T1000 (cell line): ENCODE measurements at places on chromosomes 2 and 18.

GRCh38 chr2:19883971-19884720, 17.6 kb downstream of the TTC32 start:
- no peak for DNase-seq

DNA sequence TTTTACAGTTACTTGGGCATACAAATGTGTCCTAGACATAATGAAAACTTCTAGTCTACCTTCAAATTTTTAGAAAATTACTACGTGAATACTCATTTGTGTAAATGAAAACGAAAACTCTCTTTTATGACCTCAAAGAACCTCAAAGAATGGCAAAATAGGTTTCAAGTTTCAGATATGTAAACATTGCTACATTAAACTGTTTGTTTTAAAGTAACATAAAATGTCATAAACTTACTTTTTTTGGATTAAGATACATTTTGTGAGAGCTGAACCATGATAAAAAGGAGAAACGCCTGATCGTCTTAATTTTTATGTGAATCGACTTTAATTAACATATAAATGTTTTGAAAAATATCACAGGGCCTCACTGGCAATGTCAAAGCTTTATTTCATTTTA, 91.4 kb downstream of the PPP1R1C start:
- DNase-seq = no peak

- DNase-seq = no peak
These were observed 3.1 kb upstream of the GMPPA start for GRCh38 chr2:219495531-219496122.

DNA sequence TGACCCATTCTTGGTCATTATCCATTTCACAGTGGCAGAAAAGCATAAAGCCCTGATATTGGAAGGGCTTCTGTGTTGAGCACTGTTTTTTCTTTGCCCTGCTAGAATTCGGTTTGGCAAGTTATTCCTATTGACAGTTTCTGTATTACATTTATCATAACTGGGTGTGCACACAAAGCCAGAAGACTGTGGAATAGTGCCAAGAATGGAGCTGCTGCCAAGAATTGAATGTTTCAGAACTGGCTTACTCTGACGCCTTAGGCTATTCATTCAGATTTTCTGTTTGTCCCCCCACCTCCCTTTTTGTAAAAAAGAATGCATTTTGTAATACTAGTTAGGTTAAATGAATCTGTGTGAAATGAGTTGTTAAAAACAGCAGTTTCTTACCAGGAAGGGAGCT, 12.7 kb downstream of the KDM3A start:
- DNase-seq = no peak

DNA sequence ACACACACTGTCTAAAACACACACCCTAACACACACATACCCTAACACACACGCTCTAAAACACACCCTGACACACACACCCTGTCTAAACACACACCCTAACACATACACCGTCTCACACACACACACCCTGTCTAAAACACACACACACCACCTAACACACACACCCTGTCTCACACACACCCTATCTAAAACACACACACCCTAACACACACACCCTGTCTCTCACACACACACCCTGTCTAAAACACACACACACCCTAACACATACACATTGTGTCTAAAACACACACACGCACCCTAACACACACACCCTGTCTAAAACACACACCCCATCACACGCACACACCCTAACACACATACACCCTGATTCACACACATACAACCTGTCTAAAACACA, 54.1 kb downstream of the HDAC4 start:
- DNase-seq = no peak

- no peak for DNase-seq
These were observed 14.7 kb downstream of the LINC00305 start for GRCh38 chr18:64134044-64134747.

- DNase-seq = peak; percentile 84
These were observed 209.9 kb downstream of the TFCP2L1 start for GRCh38 chr2:121075006-121075551.

DNA sequence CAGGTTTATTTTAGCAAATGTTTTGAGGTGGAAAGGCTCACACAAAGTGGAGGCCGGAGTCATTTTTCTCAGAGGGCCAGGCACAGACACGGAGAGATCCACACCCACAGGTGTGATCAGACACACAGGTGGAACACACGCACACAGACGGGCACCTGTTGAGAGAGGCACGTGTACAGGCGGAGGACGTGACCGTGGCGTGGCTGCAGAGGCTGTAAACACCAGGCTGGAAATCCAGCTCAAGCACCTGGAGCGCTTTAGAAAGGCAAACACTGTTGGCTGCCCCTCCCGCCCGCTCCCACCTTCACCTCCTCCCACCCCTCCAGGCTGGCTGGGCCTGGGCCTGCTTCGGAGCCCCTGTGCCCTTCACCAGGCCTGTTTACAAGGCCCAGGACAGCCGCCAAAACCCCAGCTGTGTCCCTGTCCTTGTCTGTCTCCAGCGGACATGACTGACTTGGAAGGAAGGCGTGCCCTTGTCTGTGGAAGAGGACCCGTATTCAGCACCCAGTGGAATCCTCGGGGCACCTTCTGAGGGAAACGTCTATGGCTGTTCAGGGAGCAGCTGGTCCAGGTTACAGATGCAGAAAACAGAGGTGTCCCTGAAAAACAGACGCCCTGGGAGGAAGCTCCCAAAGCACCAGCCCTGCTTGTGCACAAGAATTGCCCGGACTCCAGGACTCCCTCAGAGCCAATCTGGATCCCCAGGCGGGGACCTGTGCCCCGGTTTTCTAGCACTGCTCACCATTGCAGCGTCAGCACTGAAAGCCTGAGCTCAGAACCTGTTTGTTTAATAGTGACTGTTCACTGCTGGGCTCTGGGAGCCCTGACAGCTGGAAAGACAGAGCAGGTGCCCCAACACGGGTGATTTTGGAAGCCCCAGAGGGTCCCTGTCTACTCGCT, 134.3 kb upstream of the HAAO start:
- no peak for DNase-seq

DNA sequence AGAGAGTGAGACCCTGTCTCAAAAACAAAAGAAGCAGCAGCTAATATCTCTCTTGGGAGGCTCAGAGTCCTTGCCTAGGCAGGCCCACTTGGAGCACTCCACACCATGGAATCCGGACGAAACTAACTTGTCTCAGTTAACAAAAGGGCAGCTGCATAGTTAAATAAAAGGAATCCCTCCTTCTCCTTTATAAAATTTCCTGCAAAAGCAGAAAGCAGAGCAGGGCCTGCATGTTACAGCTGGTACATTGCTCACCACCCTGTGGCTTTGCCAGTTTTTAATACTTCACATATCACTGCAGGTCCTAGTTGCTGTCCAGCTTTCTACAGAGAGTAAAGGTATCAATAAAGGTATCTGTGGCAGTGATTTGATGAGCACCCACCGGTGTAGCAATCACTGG, 93.6 kb downstream of the ASAP2 start:
- DNase-seq = no peak

DNA sequence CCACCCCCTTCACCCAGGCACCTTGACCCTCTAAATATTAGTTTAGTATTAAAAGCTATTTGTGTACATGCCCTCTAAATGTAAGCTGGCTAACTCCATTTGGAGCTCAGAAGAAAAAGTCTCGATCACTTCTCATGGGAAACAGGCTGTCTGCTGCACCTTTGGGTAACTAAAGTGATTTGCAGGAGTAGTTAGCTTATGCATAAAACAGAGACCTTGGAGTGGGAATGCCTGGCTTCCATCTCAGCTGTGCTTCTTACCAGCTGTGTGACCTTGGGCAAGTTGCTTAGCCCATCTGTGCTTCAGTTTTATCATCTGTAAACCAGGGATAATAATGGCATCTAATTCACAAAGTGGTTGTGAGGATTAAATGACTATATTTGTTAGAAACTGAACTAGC, 29.9 kb downstream of the IGFBP2 start:
- DNase-seq = no peak

DNA sequence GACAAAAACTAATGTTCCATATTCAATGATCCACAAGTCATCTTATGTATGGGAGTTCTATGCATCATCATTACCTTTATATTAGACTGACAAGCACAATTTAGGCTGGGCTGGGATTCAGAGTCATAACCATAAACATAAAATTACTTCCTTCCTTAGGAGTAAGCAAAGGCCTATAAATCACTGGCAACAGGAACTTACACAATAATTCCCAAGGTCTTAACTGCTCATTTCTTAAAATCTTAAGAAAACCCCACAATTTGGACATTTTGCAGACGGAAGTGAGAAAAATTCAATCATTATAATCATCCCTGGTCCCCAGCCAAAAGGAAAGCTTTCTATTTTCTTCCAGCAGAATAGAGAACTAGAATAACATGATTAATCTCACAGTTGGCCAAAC, 232.3 kb downstream of the DYM start:
- no peak for DNase-seq

DNA sequence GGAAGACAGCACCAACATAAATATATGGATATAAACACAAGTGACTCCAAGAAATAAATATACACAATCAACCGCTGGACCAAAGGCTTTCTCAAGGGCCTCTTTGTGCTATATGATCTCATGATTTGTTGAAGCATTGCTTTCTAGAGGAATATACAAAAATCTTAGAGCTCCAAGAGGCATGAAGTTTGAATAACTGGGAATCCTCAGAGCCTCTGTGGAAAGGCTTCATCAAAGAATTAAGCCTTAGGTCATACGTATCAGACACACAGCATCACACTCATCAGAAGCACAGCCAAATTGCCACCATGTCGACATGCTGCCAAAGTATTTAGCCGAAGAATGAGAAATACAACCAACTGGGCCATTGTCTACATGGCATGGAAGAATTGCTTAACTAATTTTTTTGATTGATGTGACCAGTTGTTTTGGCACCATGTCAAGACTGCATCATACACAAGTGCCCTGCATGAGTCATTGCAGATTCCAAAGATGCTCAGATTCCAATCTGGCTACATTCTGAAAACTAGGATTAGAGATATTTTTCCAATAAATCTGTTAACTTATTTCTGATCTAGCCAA, 860.6 kb upstream of the ZEB2 start:
- DNase-seq = no peak

DNA sequence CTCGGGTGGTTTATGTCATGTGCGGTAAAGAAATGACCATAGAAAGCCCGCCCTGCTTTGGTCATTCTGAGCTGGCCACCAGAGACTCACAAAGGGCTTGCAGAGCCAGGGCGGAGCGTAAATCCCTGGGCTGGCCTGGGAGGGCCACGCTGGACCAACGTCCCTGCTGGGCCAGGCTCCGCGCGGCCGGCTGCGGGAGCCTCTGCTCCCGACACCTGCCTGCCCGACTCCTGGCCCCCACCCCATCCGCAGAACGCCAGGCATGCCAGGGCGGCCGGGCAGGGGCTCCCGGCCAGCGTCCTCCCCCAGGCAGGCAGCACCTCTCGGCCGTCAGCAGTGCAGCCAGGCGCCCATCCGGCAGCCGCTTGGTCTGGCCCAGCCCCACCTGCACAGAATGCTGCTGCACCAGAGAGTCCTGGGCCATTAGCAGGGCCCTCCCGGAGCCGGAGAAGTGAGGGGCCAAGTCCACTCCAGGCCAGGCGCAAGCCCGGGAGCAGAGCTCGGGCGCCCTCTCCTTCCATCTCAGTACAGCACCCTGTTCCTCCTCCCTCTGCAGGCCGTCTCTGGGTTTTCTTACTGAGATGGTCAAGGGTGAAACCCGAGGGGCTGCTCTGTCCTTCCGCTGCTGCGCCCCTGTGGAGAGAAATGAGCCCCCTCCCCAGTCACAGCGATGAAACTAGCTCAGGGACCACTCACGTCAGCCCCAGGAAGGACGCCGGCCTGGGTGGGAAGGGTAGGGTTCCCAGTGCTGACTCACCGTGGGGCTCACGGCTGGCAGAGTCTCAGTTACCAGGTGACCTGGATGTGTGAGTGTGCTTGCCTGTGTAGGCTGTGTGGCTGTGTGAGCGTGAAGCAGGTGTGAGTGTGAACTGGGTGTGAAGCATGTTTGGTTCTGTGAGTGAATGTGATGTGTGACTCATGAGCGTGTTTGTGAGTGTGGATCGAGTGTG, 83.3 kb downstream of the PTGR3 start:
- no peak for DNase-seq

DNA sequence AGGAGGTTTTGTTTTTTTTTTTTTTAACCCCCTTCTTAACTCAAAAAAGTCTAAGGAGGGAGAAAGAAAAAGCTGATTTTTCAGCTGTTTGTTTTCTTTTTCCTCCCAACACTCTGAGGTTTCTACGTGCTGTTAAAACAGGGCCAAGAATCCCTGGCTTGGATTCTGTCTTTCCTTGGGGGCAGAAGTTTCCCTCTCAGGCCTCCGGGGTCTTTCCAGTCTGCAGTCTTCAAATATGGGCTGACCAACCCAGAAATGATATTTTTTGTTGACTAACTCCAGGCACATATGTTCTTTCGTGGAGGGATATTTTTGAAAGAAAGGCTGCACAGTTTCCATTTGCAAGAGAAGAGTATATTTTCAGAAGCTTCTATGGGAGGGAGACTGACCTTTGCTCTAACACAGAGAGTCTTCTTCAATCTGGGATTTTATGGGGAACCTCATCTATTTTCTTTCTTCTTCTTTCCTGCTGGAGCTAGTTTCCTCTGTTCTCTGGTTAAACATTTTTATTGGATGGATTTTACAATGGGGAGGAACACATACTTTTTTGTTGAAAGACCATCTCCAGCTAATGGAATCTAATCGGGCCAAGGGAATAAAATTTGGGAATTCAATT, 93.3 kb upstream of the SPRED2 start:
- DNase-seq = no peak

- no peak for DNase-seq
These were observed at the start of gene GAREM2 for GRCh38 chr2:26172871-26173775. Gene GAREM2 (plus strand): TSS chr2:26173088. CDS start chr2:26173221, 133 bp downstream.

GRCh38 chr2:17981936-17982335, 103.5 kb downstream of the KCNS3 start:
- no peak for DNase-seq

DNA sequence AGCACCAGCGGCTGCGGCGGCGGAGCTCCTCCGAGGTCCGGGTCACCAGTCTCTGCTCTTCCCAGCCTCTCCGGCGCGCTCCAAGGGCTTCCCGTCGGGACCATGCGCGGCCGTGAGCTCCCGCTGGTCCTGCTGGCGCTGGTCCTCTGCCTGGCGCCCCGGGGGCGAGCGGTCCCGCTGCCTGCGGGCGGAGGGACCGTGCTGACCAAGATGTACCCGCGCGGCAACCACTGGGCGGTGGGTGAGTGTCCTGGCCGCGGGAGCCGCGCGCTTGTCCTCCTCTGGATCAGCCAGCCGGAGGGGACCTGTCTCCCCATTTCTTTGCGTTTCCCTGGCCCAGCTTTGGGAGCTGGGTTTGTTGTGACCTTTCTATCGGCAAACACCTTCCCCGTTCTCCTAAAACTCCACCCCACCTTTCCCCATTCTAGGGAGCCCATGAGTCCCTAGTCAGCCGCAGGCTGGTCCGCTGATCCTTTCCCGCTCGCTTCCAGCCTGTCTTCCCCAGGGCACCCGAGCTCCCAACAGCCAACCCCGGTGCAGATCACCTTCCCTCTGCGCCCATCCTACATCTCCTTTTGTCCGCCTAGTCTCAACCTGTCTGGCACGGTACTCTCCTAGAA, 316 bp downstream of the GRP start:
- DNase-seq = no peak
